ENCODE measurements at places on chromosomes 7 and 10. TPM values are rescaled to one million over a fixed set of nuclear protein-coding genes. Genes with fewer than 3 reads are reported as not detected.
A peak's percentile ranks its signal among the peaks of the same experiment; 100 is the strongest.

DNA sequence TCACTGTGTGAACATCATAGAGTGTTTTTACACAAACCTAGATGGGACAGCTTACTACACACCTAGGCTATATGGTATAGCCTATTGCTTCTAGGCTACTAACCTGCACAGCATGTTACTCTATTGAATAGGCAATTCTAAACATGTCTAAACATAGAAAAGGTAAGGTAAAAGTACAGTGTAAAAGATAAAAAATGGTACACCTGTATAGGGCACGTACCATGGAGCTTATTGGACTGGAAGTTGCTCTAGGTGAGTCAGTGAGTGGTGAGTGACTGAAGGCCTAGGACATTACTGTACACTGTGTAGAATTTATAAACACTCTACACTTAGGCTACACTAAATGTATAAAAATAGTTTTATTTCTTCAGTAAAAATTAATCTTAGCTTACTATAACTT is 182.0 kb upstream of the THSD7A start:
- DNase-seq: no peak
- no peak overlapping the region for H3K4me3 ChIP-seq
- no peaks in the 10 kb centered on the region for H3K27me3 ChIP-seq

DNA sequence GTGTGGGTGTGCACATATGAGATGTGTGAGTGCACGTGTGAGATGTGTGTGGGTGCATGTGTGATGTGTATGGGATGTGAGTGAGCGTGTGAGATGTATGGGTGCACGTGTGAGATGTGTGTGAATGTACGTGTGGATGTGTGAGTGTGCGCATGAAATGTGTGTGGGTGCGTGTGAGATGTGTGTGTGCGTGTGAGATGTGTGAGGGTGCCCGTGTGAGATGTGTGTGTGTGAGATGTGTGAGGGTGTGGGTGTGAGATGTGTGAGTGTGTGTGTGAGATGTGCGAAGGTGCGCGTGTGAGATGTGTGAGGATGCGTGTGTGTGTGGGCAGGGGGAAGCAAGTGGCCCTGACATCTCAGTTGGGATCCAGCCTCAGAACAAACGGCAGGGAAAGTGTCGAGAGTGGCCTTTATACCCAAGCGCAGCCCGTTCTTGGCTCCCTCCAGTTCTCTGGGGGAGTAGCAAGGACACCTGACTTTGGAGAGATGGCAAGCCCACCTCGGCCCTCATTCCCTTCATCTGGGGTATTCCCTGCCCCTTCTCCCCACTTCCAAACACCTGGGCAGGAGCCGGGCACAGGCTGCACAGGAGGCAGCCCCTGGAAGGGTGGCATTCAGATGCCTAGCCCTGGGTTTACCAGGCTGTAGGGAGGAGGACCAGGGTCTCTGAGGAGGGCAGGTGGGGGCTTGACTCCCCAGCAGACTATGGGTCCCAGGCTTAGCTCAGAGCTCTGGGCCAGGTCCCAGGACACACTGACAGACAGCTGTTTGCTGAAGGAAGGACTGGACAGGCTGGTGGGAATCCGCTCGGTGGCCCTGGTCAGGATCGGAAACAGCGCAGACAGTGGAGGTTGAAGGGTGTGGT is 31.6 kb downstream of the PPIF start:
- H3K4me1 ChIP-seq: peaks cover 35% of the 10 kb centered on the region
- no peaks in the 10 kb centered on the region for H3K36me3 ChIP-seq
- H3K4me3 ChIP-seq: no peak overlapping the region
- H3K27me3 ChIP-seq: no peaks in the 10 kb centered on the region

DNA sequence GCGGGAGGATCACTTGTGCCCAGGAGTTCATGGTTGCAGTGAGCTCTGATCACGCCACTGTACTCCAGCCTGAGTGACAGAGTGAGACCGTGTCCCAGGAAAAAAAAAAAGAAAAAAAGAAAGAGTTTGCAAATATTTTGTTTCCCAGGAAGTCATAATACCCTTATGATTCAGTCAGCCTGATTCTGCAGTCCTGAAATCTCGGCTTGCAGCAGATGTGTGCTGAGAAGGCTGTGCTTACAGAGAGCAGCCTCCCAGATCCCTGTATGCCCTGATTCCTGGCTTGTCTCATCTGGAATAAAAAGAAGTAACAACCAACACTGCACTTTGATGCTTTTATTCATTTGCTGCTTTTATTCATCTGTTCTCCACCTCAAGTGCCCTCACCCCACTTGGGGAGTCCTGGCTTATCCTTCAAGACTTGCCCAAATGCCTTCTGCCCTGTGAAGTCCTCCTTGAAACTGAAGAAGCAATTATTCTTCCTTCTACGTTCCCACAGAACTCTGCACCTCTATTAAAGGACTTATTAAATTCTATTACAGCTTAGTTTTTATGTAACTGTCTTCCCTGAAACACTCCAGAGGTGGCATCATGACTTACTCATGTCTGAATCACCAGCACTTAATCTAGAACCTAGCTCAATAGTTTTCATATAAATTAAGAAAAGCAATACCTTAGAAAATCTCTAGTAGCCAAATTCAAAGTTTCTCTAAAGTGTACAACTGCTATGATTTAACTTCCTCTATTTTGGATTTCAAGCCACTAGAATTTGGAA is 27.7 kb upstream of the BPGM start:
- no peak overlapping the region for H3K4me3 ChIP-seq
- peaks cover 5% of the 10 kb centered on the region for H3K27me3 ChIP-seq
- H3K4me1 ChIP-seq: peaks cover 3% of the 10 kb centered on the region
- H3K36me3 ChIP-seq: no peaks in the 10 kb centered on the region
- DNase-seq: no peak

DNA sequence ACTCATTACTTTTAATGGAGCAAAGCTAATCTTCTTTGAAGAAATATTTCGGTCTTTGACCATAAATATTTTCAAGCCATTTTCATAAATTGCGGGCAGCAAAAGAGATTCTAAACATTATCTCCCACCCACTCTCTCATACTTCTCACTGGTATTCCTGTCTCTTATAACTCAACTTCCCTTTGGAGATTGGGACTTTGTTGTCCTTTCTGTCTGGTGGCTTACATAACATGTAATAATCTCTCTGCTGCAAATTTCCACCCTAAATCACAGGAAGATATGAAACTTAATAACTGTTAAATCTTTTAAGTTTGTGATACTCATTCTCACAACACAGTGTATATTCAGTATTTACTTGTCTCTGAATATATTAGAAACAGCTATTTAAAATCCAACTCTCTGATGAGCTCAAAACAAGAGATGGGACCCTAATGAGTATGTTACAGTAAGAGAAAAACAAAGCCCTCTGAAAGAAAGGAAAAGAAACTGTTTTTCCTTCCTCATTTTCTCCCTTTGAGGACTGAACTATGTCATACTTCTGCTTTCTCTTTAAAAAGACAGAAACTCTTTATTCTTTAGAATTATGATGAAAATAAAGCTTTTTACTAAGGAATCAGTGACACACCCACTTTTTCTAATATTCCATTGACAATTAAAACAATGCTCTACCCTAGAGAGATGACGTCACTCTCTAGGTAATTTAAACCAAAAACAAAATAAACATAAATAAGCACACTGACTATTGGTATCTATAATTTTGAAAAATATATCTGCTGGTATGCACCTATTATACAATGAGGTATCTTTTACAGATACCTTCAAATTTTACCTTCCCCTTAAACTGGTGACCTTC is 14.7 kb downstream of the CALCR start:
- no peak overlapping the region for H3K4me3 ChIP-seq
- peaks cover 9% of the 10 kb centered on the region for H3K4me1 ChIP-seq
- peak overlapping the region; percentile 3 for H3K27ac ChIP-seq
- no peaks in the 10 kb centered on the region for H3K27me3 ChIP-seq
- no peaks in the 10 kb centered on the region for H3K36me3 ChIP-seq
- DNase-seq: no peak

DNA sequence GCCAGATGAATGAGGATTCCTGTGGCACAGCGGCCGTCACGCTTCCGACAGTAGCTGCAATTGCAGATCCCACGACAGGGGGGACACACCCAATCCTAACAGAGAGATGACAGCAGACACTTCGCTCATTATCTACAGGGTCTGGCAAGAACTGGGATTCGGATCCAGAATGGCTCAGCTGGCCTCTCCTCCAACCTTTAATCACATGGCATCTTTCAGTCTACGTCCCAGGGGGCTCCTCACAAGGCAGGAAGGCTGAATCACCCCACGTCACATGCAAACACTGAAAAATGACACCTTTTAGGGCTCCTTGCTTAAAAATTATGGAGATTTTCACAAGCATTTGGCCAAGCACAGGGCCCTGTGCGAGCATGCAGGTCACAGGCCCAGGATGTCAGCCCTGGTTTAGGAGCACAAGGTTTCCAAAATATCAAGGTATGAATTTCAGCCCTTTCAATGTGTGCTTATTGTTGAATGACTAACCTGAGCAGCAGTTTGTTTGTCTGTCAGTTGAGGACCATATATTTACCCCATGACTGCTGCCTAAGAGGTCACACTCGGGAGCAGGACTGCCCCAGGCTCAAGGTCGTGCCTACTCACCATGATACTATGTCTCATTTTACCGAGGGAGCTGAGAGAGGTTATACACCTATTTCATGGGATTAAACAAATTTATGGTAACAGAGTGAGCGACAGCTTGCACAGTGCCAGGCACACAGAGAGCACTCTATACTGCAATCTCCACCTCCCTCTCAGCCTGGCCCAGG is 42.5 kb downstream of the CDCA7L start:
- H3K4me3 ChIP-seq: no peak overlapping the region
- no peak for DNase-seq
- H3K36me3 ChIP-seq: peaks cover 75% of the 10 kb centered on the region
- H3K4me1 ChIP-seq: no peaks in the 10 kb centered on the region
- H3K27me3 ChIP-seq: no peaks in the 10 kb centered on the region

DNA sequence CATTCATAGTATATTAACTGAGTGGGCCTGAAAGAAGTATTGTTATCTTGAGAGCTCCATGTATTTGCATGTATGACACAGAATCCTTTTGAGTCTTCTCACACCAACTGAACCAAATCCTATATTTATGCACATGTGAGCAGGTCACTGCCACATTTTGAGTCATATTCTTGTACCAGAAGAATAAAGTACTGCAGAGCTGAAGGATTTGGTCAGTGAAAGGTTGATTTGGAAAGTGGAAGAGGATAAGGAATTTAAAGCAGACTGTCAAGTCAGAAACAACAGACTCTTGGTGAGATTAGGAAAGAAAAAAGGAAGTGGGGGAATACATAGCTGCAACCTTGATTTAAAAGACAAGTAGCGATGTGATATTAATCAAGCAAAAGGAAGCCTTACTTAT is 121.8 kb downstream of the ARID5B start:
- H3K27ac ChIP-seq: no peak overlapping the region
- H3K4me1 ChIP-seq: peaks cover 18% of the 10 kb centered on the region
- H3K4me3 ChIP-seq: no peak overlapping the region
- no peaks in the 10 kb centered on the region for H3K27me3 ChIP-seq
- no peak for DNase-seq
- no peaks in the 10 kb centered on the region for H3K36me3 ChIP-seq

DNA sequence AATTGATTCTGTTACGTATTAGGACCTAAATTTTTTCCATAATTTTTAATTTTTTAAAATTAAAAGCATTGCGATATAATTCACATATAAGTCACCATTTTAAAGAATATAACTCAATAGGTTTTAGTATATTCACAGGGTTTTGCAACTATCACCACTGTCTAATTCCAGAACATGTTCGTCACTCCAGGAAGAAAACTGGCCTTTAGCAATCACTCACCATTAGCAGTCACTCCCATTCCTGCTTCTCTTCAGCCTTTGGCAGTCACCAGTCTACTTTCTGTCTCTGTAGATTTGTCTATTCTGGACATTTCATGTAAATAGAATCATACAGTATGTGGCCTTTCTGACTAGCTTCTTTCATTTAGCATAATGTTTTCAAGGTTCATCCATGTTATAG is 176.5 kb downstream of the EXOC4 start:
- H3K27me3 ChIP-seq: no peaks in the 10 kb centered on the region
- H3K4me3 ChIP-seq: no peak overlapping the region
- no peak for DNase-seq
- no peak overlapping the region for H3K27ac ChIP-seq

Gene IDI2
- total RNA-seq: not detected

Gene CYP3A4
- not detected for total RNA-seq

Gene VAX1
- not detected for total RNA-seq

Gene ITIH5
- total RNA-seq: 14.8 TPM

Gene H2BK1
- not detected for total RNA-seq

Gene PODXL
- 116 TPM for total RNA-seq

Measured in lower lobe of right lung (tissue), 2 donors.